ENCODE measurements at places on chromosomes 16 and 17.

GRCh38 chr16:79717333-79718137, 117.0 kb upstream of the MAF start:
- no peak for DNase-seq

DNA sequence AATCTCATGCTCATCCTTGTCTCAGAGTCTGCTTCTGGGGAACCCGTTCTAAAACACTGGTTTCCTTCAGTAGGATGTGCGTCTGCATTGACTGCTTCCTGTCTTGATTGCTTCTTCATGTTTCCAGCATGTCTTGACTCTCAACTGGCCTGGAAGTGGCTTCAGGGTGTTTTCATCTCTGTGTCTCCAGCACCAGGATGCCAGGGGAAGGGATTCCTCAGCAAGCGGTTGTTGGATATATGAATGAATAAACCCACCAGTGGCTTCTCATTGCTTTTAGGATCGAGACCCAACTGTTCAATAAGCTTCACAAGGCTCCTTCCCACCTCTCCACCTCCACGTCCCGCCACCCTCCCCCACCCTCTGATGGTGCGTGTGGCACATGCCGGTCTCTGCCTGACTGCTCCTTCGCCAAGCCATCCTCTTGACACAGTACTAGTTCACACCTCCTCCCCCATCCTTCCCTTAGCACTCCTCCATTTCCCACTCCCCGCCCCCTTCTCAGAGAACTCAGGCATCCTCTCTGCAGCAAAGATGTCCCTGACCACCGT, 14.1 kb upstream of the TNS4 start:
- no peak for DNase-seq

- DNase-seq, result no peak
Observed at GRCh38 chr17:82598256-82599119, 49.8 kb downstream of the WDR45B start.

DNA sequence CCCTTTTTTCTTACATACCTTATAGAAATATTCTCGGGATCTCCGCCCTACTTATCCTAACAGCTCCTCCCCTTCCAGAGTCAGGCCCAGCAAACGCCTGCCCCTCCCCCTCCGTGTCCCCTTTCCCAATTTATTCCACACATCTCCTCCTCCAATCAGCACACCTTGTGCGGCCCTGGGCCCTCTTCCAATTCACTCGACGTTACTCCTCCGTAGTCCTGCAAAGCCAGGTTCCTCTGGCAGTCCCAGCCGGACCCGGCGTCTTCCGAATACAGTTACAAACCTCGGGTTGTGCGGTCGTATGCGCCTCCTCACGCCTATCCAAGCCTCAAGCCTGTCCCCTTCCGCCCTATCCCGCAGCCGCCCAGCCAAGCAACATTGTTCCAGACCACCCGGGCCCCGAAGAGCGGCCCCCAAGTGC, 677 bp downstream of the CBX1 start:
- DNase-seq, result peak; percentile 54

DNA sequence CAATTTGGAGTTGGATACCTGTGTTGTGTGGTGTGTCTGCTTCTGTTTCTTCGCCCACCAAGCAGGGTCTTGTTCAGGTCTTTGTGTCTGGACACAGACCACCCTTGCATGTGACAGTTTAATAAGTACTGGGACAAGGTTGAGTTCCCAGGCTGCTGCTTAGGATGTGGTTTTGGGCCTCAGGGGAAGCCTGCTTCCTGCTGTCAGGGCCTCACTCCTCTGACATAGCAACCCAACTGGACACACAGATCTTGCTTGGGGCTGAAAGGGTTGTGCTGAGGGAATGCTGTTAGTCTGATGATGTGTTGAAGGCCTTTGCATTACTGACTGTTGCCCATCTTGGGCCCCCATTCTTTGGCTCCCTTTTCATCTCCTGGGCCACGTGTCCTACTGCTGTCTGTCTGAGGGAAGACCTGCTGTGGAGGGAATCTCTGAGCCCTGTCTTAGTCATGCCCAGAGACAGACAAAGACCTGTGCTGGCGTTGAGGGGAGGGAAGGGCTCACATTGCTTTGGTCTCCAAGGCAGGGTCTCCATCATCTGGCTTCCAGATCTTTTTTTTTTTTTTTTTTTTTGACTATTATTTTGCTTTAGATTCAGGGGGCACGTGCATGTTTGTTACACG, 4.7 kb upstream of the TGFB1I1 start:
- DNase-seq, result no peak

GRCh38 chr16:21994856-21995465, 6.0 kb downstream of the PDZD9 start:
- DNase-seq, result no peak

GRCh38 chr16:58366247-58367031, 25.8 kb upstream of the GINS3 start:
- peak; percentile 63 for DNase-seq

DNA sequence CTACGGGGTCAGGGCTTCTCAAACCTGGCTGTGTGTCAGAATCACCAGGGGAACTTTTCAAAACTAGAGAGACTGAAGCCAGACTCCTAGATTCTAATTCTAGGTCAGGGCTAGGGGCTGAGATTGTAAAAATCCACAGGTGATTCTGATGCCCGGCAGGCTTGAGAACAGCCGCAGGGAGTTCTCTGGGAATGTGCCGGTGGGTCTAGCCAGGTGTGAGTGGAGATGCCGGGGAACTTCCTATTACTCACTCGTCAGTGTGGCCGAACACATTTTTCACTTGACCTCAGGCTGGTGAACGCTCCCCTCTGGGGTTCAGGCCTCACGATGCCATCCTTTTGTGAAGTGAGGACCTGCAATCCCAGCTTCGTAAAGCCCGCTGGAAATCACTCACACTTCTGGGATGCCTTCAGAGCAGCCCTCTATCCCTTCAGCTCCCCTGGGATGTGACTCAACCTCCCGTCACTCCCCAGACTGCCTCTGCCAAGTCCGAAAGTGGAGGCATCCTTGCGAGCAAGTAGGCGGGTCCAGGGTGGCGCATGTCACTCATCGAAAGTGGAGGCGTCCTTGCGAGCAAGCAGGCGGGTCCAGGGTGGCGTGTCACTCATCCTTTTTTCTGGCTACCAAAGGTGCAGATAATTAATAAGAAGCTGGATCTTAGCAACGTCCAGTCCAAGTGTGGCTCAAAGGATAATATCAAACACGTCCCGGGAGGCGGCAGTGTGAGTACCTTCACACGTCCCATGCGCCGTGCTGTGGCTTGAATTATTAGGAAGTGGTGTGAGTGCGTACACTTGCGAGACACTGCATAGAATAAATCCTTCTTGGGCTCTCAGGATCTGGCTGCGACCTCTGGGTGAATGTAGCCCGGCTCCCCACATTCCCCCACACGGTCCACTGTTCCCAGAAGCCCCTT, 10.9 kb downstream of the STH start:
- DNase-seq, result peak; percentile 42

GRCh38 chr16:58842156-58842555, 108.0 kb upstream of the GOT2 start:
- no peak for DNase-seq

GRCh38 chr16:30605158-30605557, 5.0 kb downstream of the ZNF689 start:
- no peak for DNase-seq

DNA sequence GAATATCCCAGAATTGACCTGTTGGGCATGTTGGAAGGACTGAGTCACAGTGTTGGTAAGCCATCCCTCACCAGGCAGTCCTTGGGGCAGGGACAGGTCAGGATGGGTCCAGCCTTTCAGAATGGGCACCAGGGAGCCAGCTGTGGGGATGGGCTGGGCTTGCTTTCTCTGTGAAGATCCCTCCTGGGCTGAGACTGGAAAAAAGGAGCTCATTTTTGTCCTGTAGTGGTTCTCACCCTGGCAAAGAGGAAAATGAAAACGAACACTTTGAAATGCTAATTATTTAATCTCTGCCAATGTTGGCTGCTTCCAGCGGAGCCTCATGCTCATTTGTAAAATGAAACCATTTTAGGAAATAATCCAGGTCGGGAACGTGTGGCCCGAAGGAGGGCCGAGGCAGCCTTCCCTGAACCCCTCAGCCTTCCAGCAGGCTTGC, 237.5 kb upstream of the SALL1 start:
- no peak for DNase-seq

DNA sequence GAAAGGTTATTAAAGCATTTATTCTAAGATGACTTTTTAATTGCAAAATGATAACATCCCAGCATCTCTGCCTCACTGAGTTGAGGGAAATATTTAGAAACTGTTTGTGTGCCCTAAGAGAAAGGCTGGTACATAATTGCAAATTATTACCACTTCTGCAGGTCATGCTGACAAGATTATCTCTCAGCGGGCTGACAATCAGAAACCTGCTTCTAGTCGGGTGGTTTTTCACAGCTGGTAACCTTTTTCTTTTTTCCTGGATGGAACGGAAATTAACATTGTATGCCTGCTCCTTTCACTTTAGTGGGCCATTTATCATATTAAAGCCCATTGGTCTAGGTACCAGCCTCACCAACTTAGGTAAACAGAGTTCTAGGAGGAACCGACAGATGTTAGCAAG, 17.0 kb upstream of the NUDT7 start:
- DNase-seq, result no peak

DNA sequence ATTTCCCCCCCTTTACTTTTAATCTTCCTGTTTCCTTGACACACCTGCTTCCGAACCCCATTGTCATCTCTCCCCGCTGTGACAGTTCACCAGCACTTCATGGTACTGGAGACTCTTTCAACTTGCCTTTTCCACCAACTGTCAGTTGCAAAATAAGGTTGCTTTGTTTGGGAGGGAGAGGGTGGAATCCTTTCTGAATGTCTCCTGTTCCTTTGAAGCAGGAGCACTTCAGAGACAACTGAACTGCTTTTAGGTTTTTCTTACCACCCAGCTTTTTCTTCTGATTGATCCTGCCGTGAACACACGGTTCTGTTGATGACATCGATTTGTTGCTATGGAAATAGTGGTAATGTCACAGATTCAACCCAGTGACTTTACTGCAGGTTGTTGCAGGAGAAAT, 42.0 kb downstream of the RPA1 start:
- no peak for DNase-seq

- DNase-seq, result no peak
Observed at GRCh38 chr17:6464446-6465041, 20.3 kb downstream of the PIMREG start.

DNA sequence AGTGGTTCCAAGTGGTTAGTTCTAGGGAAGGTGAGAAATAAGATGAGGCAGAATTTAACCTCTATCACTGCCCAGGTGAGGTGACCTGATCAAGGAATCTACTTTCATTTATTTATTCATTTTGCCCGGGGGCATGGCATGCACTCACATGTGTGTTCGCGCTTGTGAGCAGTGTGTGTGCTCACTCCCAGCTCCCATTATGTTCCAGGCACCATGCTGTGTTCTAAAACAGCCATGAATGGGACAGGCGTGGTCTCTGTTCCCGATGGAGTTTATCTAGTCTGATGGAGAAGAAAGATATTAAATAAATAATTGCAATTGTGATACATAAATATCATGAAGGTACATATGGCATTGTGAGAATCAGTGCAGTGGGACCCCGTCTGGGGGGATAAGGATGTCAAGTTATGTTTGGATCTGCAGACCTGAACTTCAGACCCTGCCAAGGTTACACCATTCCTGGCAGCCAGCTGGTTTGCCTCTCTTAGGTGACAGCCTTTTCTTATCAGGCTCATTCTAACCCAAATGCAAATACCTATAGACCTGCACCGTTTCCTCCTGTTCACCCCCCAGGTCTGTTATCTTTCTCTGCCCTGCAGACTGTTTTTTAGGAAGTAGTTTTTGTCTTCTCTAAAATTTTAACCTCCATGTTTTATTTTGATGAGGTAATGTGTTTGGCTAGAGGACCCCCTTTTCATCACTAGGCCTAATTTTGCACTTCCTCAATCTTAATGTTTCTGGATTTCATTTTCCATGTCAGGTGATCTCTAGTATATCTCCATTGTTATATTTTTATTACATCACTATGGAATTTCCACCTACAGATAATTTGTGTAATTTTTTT, 11.8 kb downstream of the CYB5B start:
- peak; percentile 28 for DNase-seq

DNA sequence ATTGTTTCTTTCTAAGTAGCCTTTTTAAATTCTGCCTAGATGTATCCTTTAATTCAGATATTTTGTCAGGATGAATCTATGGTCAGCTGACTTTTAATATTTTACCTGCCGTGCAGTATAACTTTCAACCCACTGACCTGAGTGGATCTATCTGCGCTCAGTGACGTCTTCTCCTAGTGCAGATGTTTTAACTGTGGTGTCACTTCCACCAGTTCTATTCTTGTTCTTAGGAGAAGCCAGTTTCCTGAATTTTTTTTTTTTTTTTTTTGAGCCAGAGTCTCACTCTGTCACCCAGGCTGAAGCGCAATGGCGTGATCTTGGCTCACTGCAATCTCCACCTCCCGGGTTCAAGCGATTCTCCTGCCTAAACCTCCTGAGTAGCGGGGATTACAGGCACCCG, 5.0 kb upstream of the TM4SF5 start:
- no peak for DNase-seq

GRCh38 chr17:31593806-31594205, 202.3 kb downstream of the RAB11FIP4 start:
- DNase-seq, result no peak

DNA sequence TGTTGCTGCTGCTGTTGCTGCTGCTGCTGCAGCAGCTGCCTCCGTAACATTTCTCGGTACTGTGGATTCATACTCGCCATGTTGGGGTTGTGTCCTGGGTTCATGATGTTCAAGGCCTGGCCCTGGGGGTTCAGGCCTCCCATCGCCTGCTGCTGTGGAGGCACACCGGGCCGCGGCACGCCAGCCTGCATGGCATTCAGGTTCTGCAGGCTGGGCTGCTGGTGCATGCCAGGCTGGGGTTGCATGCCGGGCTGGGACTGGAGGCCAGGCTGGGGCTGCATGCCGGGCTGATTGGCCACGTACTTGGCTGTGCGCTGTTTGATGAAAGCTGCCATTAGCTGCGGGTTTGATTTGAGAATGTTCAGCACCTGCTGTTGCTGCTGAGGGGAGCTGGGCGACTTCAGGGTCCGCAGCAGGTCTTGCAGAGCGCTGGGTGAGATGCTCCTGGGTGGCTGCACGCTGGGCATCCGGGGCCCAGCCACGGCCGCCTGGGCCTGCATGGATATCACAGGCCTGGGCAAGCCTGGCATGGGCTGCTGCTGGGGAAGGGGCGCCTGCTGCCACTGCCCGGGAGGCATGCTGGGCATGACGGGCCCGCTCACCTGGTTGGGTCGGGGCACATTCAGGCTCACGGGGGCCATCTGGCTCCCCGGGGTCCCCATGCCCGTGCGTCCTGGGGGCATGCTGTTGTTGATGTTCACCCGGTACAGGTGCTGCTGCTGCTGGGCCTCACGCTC, 11.3 kb upstream of the TRAP1 start:
- DNase-seq, result no peak

DNA sequence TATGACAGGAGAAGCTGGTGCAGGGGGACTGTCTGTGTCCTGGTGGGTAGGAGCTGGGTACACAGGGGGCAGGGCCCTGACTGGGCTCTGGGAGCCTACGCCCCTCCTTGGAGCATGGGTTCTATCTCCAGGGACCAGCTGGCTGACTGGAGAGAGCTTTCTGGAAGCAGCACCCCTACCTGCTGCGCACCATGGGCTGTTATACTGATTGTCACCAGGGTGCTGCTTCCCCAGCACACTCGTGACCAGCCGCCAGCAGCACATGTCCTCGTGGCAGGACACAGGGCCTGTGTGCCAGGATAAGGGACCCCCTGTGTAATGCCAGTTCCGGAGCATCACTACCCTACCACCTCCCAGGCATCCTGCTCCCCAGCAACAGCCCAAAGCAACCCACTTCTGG, 106.0 kb downstream of the AMFR start:
- DNase-seq, result no peak

All from dermis blood vessel endothelial cell (primary cell).